ENCODE measurements at places on chromosomes 13 and 19.

DNA sequence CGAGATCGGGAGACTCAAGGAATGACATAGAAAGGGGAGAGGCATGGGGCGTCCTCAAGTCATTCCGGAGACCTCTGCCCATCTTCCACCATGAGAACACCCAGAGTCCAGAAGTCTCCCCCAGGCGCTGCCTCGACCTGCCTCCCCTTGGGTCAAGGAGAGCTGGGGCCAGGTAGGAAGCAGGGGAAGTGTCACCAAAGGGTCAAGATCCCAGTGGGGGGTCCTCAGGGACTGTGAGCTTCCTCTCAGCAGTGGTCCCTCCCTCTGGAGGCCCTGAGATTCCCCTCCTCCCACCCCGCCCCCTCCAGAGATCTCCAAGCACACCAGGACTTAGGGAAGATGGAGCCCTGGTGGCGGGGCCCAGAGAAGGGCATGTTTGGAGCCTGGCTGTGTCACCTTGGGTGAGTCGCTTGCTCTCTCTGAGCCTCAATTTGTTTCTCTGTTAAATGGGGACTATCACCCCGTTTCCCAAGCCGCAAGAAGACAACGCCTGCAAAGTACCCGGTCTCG, 919 bp downstream of the DACT3 start:
- no peak for DNase-seq

- no peak for DNase-seq
These were observed 87.3 kb upstream of the PEG3 start for GRCh38 chr19:56927791-56928207.

- DNase-seq, result no peak
These were observed 25.1 kb downstream of the STARD13 start for GRCh38 chr13:33260168-33261098.

- DNase-seq, result no peak
These were observed 42.4 kb upstream of the USE1 start for GRCh38 chr19:17172624-17173345.

DNA sequence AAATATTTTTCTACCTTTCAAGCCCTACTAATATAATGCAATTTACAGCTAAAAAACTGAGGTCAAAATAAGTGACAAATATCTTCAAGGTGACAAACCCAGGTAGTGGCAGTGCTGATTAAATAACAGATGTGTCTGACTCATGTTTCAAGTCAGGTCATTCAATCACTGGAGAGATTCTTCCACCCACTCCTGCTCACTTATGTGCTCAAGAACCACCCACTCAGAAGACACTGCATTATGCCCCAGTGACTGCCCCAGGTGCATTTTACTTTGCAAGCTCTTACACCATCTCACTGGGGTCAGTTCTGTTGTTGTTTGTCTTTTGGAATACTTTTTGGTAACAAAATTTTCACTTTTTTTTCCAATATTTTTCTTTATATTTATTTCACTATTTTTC, 2.2 kb downstream of the ZNF100 start:
- DNase-seq, result no peak

DNA sequence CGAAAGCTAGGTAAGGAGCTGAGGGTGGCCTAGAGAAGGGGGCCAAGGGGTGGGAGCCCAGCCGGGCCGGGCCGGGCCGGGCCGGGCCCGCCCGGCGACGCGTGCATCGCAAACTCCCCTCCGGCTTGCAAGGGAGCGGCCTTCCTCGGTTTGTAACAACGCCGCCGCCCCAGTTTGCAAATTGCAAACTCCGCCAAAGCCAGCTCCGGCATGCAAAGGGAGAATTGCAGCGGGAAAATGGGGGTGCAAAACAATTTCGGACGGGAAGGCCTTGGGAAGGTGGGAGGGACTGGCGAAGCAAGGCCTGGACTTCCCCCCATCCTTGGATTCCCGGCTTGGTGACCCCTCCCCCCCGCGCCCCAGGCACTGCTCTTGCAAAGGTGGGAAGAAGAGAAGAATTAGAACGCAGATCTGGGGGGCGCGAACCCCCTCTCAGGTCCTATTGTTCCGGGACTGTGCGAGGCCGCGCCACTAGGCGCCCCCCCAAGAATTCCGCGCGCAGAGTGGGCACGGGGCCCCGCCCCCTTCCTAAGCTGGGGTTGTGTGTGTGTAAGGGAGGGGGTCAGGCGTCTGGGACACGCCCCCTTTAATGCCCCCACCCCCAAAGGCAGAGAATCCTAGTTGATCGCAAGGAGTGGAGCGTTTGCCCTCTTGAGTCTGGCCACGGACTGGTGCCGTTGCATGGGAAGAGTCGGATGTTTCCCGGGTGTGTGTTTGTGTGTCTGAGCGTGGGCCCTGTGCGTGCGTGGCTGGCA, 926 bp downstream of the PRR12 start:
- no peak for DNase-seq

GRCh38 chr19:11693505-11694499, 44.9 kb downstream of the ZNF823 start:
- no peak for DNase-seq

All from stimulated activated CD4-positive, alpha-beta T cell treated with anti-CD3 and anti-CD28 coated beads, TNF-alpha, amount 100 ng/mL, for 4 hours (primary cell).